SK-N-SH treated with all-trans-retinoic acid at 6 μM for 48 hours (cell line): ENCODE measurements at places on chromosomes 13 and 19.

- ATAC-seq, result no peak
Measured at GRCh38 chr13:75478659-75479058, 3.3 kb downstream of the TBC1D4 start.

DNA sequence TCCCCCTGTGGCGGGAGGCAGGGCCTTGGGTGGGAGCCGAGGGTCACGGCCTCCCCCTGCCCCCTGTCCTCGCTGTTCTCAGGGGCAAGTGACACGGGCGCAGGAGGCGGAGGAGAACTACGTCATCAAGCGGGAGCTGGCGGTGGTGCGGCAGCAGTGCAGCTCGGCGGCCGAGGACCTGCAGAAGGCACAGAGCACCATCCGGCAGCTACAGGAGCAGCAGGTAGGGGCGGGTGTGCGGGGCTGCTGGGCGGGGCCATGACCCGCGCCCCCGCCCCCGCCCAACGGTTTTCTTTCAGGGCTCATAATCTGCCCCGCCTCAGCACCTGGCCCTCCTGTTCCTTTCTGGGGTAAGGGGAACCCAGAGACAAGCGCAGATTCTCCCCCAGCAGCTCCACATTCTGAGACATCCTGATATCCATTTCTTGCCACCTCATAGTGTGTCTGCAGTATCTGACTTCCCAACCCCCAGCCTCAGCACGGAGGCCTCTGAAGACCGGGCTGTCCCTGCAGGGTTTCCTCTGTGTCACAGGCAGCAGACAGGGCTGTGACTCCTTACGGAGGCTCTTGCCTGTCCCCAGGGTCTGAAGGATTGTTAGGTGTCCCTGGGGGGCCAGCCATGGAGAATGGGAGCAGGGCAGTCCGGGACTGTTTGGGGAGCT lies 15.9 kb downstream of the PRR36 start:
- no peak for ATAC-seq

GRCh38 chr13:98325724-98326123 lies 148.7 kb upstream of the RNF113B start:
- no peak for ATAC-seq

GRCh38 chr13:49643035-49643646 lies 14.8 kb downstream of the ARL11 start:
- ATAC-seq, result no peak; the same call in 2 of the 3 replicates

- no peak for ATAC-seq
Measured at GRCh38 chr13:27199696-27200095, 28.1 kb upstream of the USP12 start.

DNA sequence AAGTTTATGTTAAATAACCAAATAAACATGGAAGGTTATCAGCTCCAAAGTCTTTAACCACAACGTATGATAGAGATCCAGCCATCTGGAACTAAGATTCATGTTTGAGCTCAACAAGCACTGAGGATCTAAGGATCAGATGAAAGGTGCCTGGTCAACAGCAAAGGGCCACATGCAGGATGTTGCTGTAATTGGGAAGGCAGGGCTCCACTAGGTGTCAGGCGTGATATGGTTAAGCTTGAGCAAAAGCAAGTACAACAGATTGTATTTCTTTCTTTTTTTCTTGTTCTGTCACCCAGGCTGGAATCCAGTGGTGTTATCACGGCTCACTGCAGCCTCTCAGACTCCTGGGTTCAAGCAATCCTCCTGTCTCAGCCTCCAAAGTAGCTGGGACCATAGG lies 12.0 kb downstream of the EBPL start:
- no peak for ATAC-seq

- ATAC-seq, result peak; percentile 39; the same call in 1 of the 3 replicates
Measured at GRCh38 chr13:45879666-45880065, 28.1 kb upstream of the SIAH3 start.

DNA sequence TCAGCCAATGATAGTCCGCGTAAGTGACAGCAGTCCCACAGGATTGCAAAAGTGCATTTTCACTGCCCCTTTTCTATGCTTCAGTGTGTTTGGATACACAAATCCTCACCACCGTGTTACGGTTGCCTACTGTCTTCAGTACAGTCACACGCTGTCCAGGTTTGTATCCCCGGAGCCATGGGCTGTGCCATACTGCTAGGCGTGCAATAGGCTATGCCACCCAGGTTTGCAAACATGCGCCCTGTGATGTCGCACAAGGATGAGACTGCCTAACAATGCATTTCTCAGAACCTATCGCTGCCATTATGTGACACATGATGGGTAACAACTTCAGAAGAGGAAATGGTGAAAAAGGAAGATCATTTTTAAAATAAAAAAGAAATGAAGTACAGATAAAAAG lies 16.8 kb upstream of the ADPRHL1 start:
- no peak for ATAC-seq

DNA sequence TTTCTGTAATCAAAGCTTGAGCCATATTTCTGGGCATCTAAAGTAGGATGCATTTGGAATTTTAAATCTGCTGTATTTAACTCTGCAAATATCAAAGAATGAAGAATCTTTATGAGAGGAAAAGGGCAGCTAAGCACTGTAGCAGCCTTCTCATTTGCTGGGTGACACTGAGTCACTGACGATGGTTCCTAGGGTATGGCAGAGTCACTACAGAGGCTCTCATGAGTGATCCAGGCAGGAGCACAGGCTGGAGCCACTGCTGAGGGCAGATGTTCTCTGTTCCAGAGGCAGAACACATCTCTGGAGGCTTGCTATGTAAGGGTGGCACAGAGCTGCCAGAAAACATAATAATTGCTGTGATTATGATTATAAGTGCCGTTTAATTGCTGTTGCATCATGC lies 340.7 kb upstream of the HTR2A start:
- no peak for ATAC-seq

GRCh38 chr19:15371786-15372380 lies 7.7 kb downstream of the AKAP8 start:
- no peak for ATAC-seq

DNA sequence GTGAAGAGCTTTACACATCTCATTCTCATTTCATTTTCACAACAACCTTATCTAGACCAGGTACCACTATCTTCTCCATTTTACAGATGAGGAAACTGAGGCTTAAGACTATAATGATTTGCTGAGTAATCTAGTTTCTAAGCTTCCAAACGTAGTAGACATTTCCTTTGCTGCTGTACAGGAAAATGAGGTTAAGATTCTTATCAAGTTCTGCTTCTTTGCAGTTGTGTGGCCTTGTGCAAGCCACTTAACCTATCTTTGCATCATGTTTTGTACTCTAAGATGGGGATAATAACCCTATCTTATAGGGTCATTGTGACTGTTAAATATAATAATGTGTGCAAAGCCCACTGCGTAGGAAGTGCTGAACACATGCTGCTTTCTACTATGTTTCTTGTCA lies 307.9 kb downstream of the HS6ST3 start:
- ATAC-seq, result no peak

DNA sequence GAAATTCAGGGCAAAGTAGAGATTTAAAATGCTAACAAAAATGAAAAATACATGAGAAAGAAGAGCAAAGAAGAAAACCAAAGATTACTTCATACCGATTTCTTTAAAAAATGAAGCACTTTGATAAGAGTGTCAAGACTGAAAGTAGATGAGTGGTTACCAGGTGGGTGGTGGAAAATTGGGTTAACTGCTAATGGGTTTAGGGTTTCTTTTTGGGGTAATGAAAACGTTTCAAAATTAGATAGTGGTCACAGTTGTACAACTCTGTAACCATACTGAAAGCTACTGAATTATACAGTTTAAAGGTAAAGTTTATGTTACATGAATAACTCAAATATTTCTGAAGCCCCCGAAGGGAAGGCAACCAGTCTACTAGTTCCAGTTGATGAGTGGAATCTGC lies 179.4 kb downstream of the NDFIP2 start:
- ATAC-seq, result no peak

GRCh38 chr19:13778847-13779246 lies 4.6 kb downstream of the C19orf53 start:
- ATAC-seq, result no peak

GRCh38 chr13:19592657-19593180 lies 31.4 kb upstream of the TPTE2 start:
- ATAC-seq, result no peak

DNA sequence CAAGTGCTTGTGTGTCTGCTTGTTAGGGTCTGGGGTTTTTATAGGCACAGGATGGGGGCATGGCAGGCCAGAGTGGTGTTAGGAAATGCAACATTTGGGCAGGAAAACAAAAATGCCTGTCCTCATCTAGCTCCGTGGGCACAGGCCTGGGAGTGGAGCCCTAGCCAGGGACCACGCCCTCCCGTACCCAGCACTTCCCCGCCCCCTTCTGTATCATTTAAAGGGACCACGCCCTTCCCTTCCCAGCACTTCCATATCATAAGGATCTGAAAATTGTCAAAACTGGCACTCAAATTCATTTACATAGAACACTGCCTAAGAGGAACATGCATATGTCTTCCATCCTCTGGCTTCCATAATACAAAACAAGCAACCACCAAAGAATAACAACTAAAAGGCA lies 185.8 kb downstream of the B3GLCT start:
- ATAC-seq, result no peak

DNA sequence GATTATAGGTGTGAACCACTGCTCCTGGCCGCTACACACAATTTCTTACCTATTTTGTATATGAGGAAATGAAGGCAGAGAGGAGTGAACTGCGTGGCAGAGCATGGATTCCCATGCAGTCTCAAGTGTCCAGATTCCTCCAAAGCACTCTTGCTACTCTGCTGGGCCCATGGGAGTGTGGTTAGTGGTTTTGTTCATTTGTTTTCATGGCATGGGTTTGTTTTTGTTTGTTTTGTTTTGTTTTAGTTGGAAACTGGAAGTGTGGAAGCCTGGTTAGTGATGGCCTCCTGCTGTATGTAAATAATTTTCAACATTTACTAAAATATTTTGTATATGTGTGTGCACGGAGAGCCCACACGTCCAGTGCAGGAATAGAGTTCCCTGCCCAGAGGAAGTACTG lies 61.3 kb upstream of the LRCH1 start:
- ATAC-seq, result no peak

- no peak for ATAC-seq
Measured at GRCh38 chr19:2248136-2249009, 750 bp upstream of the AMH start.

DNA sequence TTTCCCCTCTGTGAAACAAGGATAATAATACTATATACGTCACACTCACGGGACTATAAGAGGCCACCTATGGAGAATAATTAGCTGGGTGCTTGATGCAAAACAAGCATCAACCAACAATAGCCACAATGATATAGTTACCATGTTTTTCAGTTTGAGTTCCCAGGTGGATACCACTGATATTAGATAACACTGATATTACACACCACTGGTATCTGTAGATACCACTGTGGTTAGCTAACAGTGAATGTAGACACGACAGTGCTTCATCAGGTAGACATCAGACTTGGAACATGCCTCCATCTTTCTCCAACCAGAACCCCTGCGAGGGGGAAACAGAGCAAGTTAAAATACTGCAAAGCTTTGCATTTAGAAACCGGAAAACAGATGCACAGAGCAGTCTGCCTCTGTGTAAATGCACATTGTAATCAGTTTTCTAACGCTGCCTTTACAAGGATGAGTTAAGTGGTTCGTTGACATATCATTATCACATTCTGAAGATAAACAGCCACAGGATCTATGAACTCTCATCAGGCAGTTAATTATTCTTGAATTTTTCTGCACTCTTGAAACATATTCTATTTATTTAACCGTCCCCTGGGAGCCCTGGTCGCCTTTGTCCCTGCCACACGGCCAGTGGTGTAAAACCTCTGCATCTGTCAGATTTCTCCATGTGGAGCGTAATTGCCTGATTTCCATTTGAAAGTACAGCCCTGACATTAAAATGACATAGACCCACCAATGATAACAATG lies 80.7 kb downstream of the RNASEH2B start:
- ATAC-seq, result no peak

GRCh38 chr19:32809754-32810153 lies 59.8 kb downstream of the SLC7A9 start:
- no peak for ATAC-seq

- no peak for ATAC-seq
Measured at GRCh38 chr19:40585241-40585981, 8.7 kb downstream of the SHKBP1 start.

GRCh38 chr13:106610486-106610885 lies 42.5 kb upstream of the ARGLU1 start:
- ATAC-seq, result no peak

GRCh38 chr19:17846146-17846545 lies 1.6 kb downstream of the JAK3 start:
- ATAC-seq, result no peak

GRCh38 chr19:13974073-13974472 lies 21.8 kb downstream of the DCAF15 start:
- ATAC-seq, result peak; percentile 85

DNA sequence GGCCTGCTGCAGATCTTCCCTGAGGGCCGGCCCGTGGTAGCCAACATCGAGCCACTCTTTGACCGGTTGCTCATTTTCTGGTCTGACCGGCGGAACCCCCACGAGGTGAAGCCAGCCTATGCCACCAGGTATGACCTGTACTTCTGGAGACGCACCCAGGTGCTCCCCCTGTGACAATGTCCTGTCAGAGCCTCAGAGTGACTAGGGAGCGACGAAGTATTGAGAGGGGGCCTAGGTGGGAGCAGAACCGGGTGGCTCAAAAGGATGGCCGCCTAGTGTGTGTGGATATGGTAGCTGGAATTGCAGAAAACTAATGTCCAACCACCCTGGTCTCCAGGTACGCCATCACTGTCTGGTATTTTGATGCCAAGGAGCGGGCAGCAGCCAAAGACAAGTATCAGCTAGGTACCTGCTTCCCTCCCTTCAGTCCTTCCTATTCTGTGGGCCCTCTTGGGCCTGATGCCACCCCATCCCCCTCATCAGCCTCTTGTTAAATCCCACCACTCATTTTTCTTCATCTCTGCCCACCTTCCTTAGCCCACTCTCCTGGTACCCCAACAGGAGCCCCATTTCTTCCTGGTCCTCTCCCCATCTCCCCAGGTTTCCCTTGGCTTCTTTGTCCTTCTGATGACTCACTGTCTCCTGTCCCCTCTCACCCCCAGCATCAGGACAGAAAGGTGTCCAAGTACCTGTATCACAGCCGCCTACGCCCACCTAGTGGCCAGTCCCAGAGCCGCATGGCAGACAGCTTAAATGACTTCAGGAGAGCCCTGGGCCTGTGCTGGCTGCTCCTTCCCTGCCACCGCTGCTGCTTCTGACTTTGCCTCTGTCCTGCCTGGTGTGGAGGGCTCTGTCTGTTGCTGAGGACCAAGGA lies 8.4 kb downstream of the EGLN2 start:
- ATAC-seq, result no peak

- ATAC-seq, result peak; percentile 32; the same call in 2 of the 3 replicates
Measured at GRCh38 chr19:44658069-44658733, 13.1 kb upstream of the CEACAM19 start.

DNA sequence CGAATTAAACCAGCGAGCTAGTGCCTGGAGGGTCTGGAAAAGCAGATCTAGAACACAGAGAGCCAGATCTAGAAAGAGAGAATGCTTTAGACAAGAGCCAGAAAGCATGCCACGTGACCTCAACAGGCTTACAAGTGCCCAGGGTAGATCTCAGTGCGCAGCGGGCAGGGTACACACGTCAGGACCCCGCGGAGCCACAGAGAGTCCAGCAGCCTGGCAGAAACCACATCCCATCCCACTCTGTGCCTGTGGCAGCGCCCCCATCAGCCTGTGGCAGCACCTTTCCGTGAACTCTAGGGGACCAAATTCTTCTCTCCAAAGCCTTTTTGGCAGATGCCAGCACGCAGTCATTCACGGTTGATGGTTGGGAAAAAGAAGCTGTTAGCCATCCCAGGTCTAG lies 5.9 kb downstream of the ARHGEF1 start:
- no peak for ATAC-seq

GRCh38 chr13:100940658-100941057 lies 266.1 kb upstream of the TMTC4 start:
- no peak for ATAC-seq

GRCh38 chr13:23963184-23963931 lies 66.1 kb upstream of the C1QTNF9B start:
- no peak for ATAC-seq

GRCh38 chr13:98957731-98958442 lies 20.0 kb downstream of the DOCK9 start:
- ATAC-seq, result peak; percentile 40; the same call in 1 of the 3 replicates
